Lower lobe of right lung (tissue), 2 donors: ENCODE measurements at places on chromosomes 12 and 14. TPM values are rescaled to one million over a fixed set of nuclear protein-coding genes. Genes with fewer than 3 reads are reported as not detected.

DNA sequence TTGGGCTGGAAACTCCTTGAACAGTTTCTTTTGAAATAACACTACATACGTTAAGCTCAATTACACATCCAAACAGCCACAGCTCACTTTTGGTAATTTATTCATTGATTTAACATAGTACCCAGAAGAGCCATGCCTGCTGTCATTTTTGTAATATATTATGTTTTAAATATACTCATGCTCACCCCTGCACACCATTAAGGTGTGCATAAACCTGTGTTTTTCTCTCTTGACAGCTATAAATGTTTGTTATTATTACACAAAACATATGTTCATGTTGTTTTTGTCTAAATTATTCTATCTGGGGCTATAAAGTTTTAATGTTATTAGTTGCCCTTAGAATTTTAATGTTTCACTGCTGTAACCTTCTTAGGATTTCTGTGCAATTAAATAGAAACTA lies 296.1 kb downstream of the AKAP6 start:
- DNase-seq, result no peak

- no peak for DNase-seq
Measured at GRCh38 chr14:52538623-52539022, 13.7 kb downstream of the TXNDC16 start.

DNA sequence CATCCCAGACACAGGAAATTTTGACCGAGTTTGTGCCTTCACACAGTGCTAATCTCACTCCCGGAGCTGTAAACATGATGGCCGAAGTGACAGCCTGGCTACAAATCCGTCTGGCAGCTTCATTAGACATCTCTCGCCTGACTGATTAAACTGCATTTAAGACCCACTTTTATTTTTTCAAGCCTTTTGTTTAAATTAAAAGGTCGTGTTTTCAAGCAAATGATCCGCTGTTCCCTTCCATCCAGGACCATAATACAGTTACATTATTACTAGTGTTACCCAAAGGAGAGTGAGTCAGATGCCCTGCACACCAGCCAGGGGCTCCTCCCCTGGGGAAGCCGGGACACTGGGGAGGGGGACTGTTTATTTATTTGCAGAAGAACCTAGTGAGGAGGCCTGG lies 200.2 kb downstream of the EXOC5 start:
- DNase-seq, result no peak

GRCh38 chr14:34053666-34054065 lies 102.8 kb upstream of the EGLN3 start:
- no peak for DNase-seq

DNA sequence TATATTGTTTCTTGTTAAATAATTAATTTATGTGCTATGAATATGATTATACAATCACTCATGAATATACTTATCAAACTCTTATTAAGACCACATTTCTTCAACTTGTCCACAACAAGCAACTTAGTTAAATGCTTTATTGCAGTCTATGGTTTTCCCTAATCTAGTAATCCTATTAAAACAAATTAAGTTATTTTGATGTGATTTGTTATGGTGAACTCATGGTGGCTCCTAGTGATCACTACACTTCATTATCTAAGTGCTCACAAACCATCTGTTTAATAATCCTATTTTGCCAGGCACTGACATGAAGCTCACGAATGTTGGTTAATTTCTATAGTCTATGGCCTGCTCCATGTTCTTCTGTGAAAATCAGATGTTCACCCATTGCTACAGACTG lies 42.9 kb downstream of the INSM2 start:
- DNase-seq, result no peak

GRCh38 chr14:77220246-77221017 lies 38.8 kb downstream of the TMEM63C start:
- DNase-seq, result no peak

GRCh38 chr12:40446385-40446784 lies 221.6 kb downstream of the LRRK2 start:
- no peak for DNase-seq

DNA sequence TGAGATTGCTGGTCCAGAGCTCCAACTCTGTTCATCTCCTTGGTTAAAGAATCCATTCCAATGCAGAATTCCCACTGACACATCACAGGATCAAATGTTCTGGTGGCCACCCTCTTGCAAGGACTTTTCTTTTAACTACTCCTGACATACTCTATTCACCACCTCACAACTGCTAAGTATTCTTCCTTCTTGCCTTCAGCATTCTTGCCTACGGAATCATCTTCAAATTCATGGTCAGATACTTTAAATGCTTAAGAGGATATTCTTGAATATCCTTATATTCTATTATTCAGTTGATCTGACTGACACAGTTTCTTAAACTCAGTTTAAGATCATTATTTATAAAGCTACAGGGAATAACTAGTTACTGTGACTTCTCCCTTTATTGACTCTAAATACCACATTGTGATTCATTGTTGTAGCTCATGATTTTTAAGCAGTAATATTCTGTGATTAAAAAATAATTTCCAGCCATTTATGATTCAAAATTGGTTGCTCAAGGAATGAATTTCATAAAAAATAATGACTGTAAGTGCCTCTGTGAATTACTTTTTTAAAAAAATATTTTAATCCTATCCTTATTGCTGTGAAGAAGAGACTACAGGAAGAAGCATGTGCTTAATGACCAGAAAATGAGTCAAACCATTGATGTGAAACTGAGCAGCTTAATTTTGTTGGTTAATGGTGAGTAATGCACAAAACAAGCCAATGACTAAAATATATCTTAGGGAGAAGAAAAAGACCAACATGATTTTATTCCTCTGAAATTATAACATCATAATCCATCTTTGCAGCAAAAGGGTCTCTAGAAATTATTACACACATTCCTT lies 207.1 kb downstream of the PIK3C2G start:
- no peak for DNase-seq

DNA sequence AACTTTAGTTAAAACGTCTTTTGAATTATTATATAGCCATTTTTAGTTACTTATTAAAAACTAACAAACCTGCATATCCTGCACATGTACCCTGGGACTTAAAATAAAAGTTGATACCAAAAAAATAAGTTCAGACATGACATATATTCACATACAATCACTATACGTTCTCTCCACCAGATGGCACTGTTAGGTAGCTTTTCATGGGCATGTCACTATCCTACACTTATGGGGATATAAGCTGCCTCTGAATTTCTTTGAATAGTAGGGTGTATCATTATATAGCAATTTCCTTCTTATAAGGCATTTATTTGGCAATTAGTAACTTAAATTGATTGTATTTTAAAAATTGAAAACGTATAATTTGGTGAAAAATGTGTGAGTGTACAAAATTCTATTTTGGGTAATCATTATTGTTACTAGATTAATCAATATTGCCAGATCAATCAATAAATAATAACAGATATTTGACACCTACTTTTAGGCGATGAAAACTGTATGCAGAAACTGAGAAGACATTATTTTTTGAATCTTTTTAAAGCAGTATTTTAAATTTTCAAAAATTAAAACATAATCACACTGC lies 31.8 kb upstream of the OR10A7 start:
- DNase-seq, result no peak

DNA sequence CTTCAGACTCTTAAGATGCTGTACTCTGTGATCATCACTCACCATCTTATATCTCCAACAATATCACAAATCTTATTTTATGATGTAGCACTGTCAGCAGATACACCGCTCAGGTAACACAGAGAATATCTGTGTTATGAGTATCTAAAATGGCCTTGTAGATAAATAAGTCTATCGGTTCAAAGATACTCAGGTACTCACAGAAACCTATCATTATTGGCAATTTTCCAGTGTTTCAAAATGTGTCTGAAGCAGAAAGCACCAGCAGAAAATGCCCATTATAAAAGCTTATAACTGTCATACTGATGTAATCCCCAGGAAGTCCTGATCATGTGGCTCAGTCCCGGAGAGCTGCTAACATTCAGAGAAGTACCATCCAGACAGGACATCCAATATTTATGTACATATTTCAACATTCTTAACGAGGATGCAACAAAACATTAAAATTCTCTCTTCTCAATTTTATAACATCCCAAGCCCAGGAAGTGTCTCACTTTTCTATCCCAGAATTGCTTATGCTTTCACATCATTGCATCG lies 190.7 kb upstream of the LMNTD1 start:
- no peak for DNase-seq

- no peak for DNase-seq
Measured at GRCh38 chr12:118175823-118176447, 40.0 kb downstream of the PEBP1 start.

DNA sequence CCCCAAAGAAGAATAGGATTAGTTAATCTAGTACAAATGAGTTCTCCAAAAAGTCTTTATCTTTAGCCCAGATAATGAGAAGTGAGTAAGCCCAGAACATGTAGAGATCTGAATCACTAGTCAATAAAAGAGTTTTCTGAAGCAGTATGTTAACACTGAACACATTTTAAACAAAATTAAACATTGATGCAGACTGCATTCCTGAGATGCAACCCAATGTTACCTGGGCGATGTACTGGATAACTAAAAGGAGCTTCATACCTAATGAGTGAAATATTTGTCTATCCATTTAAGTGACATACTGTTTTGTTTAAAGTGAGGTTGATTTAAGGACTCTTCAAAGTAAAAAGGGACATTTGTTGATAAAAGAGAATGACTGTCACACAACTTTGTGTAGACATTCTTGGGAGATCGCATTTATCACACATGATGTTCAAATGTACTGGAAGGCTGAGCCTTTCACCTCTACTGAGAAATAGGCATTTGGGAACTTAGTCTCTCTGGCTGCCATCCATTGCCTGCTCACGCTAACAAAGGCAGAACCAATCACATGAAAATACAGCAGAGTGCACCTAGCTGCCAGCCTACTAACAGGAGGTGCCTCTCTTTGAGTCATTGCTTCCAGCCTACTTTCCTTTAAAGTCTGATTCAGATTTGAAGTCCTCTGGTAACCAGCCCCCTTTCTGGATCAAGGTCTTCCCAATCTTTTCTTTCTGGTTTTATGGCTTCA lies 287.7 kb downstream of the BTG1 start:
- DNase-seq, result no peak

GRCh38 chr12:107536613-107537012 lies 149.0 kb upstream of the PWP1 start:
- DNase-seq, result no peak

DNA sequence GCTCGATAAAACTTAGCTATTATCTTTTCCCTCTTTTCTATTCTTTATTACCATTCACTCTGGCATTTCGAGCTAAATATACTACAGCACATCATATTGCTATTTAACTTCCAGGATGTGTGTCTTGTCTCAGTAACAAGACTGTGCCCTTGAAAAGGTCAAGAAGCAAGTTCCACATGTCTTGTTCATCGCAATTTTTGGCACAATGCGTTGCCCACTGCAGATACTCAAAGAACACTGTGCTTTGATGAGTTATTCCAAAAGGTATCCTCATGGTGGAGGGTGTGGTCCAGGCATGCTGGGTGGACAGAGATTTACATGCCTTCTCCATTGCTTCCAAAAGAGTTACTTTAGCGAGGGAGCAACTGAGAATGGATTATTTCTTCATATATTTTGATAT lies 6.6 kb downstream of the E2F7 start:
- no peak for DNase-seq

GRCh38 chr12:124939421-124940142 lies 25.1 kb upstream of the UBC start:
- peak; percentile 86 for DNase-seq

DNA sequence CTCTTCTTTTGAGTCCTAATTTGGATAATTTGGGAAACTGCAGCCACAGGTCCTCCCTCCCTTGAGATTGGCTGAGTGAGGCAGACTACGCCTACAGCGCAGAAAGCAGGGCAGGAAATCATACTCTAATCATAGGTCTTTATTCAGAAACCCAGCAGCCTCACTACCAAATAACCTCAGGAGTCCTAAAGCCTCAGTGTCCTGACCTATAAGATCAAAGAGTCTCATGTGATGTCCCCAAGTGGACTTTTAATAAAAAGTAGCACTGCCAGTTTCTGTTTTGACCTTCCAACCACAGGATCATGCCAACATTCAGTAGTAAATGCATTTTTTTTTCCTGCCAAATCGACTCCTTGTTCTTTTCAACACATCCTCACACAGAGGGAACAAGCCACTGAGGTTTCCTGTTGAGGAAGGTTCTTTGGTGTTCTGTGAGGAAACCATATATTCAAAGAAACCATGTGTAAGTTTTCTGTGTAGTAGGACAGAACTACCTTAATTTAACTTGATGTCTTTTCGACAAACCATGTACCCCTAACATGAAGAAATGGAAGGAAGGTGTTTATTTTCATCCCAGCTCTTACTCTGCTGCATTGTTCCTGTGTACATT lies 72.2 kb downstream of the VCPKMT start:
- no peak for DNase-seq

- DNase-seq, result no peak
Measured at GRCh38 chr12:19263672-19264071, 134.1 kb downstream of the PLEKHA5 start.

DNA sequence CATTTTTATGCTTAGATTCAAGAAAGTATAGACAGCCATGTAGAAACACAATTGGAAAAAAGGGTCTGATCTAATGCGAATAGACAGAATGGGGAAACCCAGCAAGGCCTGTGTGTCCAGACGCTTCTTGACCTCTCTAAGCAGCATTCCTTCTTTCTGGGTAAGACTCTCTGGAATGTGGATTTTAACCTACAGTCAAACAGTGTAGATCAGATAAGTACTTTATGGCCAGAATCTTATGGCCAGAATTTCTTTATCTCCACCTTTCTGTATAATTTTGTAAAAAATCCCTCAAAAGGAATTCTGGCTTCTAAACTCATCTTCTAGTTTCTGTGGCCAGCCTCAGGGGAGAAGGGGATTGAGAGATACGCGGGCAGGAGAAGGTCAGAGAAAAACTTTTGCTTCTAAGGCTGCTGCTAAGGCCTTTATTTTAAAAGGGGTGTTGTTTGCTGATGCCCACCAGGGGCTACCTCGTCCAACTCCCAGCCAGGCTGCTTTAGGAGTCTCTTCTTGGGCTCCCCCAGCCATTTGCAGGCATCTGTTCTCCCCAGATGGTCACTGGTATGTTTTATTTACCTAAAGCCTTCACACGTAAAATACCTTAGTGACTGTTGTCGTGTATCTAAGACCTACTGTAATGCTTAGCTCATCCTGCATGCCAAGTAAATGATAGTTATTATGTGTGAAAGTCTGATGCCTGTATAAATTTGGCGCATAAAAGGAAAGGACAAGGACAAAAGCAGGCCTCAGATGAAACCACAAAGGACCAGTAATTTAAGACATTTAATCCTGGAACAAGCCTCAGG lies 68.4 kb downstream of the ANO6 start:
- DNase-seq, result no peak

GRCh38 chr14:104440297-104440956 lies 139.1 kb upstream of the C14orf180 start:
- DNase-seq, result no peak

GRCh38 chr14:66507181-66507721 lies 696 bp upstream of the GPHN start:
- DNase-seq, result no peak

ATL1 gene
- total RNA-seq, result 8.4 TPM

GLI1 gene
- total RNA-seq, result 0.21 TPM

CCDC38 gene
- total RNA-seq, result 0.24 TPM

LMBR1L gene
- total RNA-seq, result 61.7 TPM

CCDC196 gene
- total RNA-seq, result not detected

CCDC197 gene
- not detected for total RNA-seq

PIANP gene
- 0.18 TPM for total RNA-seq
